Thymus (tissue), 14 donors: ENCODE measurements at places on chromosomes 12 and 14.

DNA sequence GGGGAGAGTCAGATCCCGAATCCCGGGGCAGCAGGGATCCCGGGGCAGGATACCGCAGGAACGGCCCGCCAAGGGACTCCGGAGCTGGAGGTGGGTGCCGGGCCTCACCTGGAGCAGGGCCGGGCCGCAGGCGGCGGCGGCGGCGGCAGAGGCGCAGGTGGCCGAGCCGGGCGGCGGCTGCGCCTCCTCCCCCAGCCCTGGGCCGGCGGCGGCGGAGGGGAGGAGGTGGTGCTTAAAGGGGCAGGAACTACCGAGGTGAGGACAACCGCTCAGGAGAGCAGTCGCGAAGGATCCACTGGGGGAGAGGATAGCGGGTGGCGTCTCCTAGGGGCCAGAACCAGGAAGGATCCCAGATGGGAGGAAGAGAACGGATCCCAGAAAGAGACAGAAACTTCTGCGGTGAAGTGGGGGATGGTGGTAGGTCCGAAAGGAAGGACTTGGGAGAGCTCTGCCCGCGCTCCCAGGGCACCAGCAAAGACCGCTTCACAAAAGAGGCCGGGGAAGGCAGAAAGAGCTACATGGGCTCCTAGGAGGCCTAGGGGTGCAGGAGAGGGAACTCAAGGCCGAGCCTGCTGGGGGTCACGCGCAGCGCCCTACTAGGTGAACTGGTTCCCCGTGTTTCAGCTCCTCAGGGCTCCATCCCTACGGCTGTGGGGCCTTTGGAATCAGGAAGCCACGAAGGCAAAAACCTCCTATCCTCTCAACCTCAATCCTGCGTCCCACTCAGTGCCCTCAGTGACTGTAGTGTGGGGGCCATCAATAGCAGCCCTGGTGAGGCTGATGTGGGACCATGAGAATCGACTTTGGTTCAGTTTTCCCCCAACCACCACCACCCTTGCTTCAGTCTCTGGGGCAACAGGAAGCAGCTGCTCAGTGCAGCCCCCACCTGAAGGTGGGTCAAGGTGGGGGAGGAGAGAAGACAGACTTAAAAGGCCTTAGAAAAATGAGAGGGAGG is 5.0 kb upstream of the BAZ2A start:
- DNase-seq = no peak

DNA sequence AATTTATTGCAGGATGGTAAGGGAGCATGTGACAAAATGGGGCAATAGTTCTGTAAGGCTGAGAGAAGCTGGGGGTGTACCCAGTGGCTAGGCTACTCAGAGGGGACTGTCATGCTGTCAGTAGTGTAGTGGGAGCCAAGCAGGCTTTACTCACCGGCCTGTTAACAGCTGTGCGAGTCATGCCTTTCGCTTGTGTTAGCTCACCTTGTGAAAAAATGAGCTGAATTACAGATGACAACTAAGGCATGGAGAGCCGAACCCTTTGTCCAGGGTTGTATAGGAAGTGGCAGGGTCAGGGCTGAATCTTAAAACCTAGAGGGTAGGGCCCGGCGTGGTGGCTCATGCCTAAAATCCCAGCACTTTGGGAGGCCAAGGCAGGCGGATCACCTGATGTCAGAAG is 37.9 kb downstream of the SH2B3 start:
- no peak for DNase-seq

DNA sequence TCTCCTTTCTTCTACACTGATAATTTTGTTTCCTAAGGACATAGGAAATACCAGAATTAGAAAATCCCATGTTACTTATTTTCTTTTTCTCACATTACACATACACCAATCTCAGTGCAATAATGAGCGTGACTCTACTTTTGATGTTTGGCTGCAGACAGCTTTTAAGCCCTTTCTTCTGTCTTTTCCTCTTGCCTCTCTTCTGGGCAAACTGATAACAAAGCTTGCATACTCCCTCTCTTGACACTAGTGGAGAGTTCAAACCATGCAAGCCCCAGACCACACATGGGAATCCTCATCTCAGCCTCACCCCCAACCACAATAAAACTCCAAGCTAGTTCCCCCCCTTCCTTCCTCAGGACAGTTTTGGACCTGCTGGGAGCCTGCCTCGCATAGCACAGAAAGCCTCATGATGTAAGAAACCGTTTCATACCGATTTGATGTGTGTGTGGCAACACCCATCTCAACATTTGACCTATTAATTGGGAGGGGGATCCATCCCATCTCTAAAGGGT is 161.9 kb downstream of the EMP1 start:
- no peak for DNase-seq

DNA sequence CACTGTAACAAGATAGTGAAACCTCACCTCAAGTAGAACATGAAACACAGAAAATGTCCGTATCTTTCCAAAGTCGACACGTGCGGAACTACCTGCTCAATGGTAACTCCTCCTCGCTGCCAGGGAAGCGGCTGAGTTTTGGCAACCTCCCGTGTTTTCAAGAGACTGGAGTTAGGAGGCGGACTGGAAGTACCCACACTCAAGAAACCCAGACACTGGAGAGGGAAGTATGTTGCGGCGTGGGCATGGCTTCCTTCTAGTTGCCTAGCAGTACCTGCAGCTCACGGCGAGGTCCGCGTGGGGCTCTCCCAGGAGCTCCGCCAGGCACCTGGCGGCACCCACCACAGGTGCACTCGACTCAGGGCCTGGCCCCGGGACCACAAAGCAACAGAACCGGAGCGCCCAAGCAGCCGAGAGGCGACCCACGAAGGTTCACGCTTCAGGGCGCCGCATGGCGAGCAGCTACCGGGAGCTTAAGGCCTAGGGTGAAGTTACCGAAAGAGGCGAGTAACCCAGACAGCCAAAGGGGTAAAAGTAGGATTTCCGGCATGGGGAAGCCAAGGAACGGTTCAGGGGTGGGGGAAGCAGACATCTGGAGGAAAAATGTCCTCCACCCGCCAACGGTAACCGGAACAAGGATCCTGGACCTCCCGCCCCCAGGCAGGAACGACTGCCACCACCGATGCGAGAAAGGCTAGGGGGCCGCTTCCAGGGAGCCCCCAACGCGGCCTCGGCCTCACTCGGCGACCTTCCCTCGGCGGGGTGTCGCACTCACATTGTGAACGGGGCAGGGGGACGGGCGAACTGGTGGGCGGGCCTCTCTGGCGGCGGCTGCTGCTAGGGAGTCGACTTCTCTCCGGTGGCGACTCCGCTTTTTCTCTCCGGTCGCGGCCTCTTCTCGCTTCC is 608 bp downstream of the PTGES3 start:
- DNase-seq = peak; percentile 54

- no peak for DNase-seq
Measured at GRCh38 chr14:95520346-95520745, 3.9 kb upstream of the SYNE3 start.

DNA sequence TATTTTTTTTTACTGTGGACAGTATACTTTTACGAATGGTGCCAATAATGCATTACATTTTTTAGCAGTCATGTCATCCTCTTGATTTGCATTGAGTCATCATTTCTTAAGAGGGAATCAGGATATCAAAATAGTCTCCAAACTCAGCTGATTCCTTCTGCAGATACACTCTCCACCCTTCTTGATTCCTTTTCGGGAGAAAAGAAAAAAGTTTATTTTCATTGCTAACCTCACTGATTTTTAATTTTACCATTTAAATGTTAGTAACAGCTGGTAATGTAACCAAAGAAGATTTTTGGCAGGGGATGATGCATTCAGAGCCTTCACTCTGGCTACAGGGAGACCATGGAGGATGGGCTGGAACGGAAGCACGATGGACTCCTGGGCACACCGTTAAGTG is 47.5 kb downstream of the MRPL42 start:
- DNase-seq = no peak

GRCh38 chr14:96204151-96205058 is at the start of gene BDKRB2:
TSS of gene BDKRB2 (plus strand) at chr14:96204839. CDS start at chr14:96237108, 32,269 bp downstream.
- DNase-seq = no peak

DNA sequence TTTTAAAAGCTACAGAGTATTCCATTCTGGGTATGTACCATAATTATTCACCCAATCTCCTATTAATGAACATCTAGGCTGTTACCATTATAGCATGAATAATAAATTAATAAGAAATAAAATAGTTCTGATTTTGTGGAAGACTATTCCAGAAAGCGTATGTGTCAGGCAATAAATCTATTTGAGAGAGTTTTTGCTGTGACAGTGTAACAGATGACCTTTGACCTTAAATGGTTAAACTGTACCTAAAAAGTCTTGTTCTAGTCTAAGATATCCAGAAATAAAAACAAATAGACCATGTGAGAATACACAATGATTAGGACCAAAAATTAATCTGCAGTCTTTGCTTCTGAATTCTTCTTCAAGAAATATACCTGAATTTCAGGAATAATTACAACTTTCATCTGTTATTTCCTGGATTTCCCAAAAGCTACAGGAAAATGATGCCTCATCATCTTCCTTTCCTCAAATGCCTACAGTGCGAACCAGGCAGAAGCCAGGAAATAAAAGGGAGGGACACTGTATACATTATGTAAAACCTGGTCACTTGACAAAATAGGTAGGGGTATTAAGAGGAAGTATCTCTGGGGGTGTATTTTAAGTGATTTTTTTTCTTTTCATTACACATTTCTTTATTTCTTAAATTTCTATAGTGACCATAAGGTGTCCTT is 7.3 kb downstream of the TM7SF3 start:
- DNase-seq = no peak

GRCh38 chr14:59464486-59465315 is 479 bp downstream of the GPR135 start:
- no peak for DNase-seq

DNA sequence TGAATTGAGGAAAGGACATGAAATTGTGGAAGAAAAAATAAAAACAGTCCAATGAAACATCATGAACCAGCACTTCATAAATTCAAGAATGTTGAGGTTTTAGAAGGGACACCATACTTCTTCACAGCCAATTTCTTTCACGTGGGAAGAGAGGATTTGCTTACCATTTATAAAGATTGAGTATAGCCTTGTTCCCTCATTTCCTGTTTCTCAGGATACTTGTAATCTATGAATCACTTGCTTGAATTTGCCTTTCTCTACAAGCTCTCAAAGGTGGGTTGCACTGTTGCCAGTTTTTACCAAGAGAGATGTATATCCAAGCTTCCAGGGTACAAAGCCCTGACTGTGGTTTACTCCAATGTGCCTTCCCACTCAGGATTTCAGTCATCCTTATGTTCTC is 116.1 kb downstream of the DUSP6 start:
- no peak for DNase-seq

GRCh38 chr14:21960636-21961035 is 287.0 kb upstream of the OR4E1 start:
- no peak for DNase-seq

GRCh38 chr14:101867854-101868253 is 96.5 kb upstream of the DYNC1H1 start:
- DNase-seq = no peak

DNA sequence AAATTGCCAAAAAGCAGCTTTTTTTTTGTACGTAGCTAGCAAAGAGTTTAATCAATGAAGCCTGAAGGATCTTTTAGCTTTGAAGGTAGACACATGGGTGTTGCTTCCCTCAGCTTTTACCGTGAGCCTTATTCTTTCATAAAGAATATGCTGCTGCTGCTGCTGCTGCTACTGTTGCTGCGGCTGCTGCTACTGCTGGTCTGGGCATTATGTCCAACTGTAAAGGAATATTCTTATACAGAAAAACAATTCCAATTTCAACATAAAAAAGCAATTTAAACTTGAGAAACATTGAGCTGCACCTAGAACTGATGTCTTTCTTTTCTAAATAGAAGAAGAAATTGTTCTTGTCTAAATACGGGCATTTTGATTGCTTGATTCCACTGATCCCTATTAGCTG is 38.9 kb upstream of the PPP1R12A start:
- DNase-seq = no peak

- no peak for DNase-seq
Measured at GRCh38 chr14:71582705-71583104, 349.5 kb upstream of the RGS6 start.

DNA sequence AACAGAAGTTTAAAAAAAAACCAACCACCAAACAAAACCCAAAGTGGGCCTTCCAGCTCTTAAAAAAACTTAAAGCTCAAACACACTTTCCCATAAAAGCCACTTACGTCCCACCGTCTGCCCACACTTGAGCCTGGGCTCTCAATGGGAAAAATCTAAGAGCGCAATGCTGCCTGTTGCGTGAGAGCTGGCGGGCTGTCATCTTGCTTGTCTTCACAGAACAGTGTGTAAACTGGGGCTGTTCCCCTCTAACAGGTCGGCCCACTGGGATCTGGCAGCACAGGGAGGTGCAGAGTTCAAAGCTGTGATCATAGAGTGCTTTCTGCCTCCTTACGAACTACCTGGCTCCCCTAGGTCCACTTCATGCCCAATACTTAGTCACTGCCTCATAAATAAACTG is 80.0 kb downstream of the DICER1 start:
- DNase-seq = no peak

- no peak for DNase-seq
Measured at GRCh38 chr14:56812364-56813141, 2.3 kb upstream of the OTX2 start.

DNA sequence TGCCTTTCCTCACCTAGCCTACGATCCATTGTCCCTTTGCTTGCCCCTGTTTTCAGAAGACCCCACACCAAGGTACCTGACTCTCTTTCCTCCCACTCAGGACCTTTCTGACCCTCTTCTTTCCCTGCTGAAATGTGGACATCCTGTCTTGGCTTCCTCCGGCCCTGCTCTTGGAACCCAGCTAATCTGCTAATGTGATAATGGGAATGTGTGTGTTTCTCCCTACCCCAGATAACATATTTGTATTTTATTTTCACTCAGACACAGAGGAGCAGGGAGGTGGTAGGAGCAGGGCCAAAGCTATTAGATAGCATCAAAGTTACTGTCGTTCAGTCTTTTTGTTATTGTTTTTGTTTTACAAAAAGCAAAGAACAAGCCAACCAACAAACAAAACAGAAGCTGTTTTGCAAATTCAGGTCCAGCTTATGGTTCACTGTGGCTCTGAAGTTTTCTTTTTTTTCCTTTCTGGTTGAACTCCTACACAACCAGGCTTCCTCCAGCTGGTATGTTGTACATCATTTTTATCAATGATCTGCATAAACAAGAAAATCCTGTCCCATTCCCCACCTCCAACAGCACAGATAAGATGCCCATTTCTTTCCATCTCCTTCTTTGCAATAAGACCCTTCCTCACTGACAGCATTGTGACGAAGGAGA is 137.3 kb downstream of the C12orf75 start:
- no peak for DNase-seq

- no peak for DNase-seq
Measured at GRCh38 chr12:126681676-126682075, 1585.3 kb upstream of the TMEM132C start.

GRCh38 chr12:7966563-7966962 is 30.6 kb upstream of the SLC2A3 start:
- no peak for DNase-seq

- no peak for DNase-seq
Measured at GRCh38 chr12:126534495-126534894, 1469.3 kb downstream of the AACS start.

- no peak for DNase-seq
Measured at GRCh38 chr12:42786400-42787148, 197.0 kb upstream of the PRICKLE1 start.

GRCh38 chr12:8867009-8867408 is 44.6 kb downstream of the A2ML1 start:
- DNase-seq = no peak

GRCh38 chr12:22865822-22866221 is 240.9 kb downstream of the ETNK1 start:
- DNase-seq = no peak

GRCh38 chr12:67386869-67387565 is 117.9 kb downstream of the CAND1 start:
- no peak for DNase-seq
